ENCODE measurements at places on chromosomes 5 and 9.

- ATAC-seq = no peak
Measured at GRCh38 chr5:12911156-12911555, 1006.9 kb upstream of the CTNND2 start.

DNA sequence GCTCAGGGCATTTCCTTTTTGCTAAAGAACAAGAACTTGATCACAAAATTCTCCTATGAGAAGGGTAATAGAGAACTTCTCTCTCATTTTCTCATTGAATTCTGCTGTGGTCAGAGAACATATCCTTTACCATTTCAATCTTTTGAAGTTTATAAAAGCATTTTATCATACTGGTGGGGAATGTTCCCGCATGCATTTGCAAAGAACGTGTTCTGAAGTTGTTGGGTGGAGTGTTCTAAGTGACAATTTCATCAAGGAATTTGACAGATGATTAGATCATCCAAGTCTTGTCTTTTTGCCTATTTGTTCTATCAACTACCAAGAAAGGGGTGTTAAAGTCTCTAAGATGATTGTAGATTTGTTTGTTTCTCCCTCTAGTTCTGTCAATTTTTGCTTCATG, 163.4 kb upstream of the FREM1 start:
- ATAC-seq = no peak

DNA sequence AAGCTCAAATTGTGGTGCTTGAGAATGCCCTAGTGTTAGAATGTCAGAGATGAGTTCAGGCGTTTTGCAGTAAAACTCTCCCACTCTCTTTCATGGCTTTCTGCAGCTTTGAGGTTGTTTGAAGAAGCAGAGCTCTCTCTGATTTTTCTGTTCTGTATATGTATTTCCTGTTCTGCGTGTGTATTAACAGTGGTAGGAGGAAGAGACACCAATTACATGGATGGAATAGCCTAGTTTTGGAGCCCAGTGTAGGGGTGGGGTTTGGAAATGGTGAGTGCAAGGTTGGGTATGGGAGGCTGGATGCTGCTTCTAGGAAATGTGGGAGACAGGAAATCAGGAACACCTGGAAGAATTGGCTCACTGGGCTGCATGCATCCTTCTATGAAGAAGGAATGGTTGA, 12.4 kb downstream of the LARP1 start:
- ATAC-seq = peak; percentile 25

DNA sequence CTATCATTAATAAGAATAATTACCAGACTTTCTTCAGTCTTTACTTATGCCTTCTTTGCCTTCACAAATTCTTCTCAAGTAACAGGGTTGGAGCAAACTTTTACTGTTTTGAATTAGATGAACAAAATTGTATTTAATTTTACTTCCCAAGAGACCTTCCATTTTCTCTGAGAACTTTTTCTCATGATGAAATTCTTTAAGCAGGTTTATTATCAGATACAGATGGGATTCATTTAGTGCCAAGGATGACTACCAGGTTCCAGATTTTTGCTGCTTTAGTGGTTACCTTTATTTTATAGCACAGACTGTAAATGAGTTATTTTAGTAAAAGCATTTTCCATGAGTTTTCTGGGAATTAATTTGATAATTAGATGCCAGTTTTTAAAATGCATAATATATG, 125.1 kb downstream of the GDNF start:
- no peak for ATAC-seq

GRCh38 chr5:170296036-170296934, 1.3 kb downstream of the LCP2 start:
- ATAC-seq = peak; percentile 17

All from activated T-helper 17 cell treated with anti-CD3 and anti-CD28 coated beads, Interleukin-2, amount 50 U/mL, for 72 hours (primary cell).